Astrocyte of the spinal cord (primary cell): ENCODE measurements at places on chromosomes 12 and 14.
A peak's percentile ranks its signal among the peaks of the same experiment; 100 is the strongest.

DNA sequence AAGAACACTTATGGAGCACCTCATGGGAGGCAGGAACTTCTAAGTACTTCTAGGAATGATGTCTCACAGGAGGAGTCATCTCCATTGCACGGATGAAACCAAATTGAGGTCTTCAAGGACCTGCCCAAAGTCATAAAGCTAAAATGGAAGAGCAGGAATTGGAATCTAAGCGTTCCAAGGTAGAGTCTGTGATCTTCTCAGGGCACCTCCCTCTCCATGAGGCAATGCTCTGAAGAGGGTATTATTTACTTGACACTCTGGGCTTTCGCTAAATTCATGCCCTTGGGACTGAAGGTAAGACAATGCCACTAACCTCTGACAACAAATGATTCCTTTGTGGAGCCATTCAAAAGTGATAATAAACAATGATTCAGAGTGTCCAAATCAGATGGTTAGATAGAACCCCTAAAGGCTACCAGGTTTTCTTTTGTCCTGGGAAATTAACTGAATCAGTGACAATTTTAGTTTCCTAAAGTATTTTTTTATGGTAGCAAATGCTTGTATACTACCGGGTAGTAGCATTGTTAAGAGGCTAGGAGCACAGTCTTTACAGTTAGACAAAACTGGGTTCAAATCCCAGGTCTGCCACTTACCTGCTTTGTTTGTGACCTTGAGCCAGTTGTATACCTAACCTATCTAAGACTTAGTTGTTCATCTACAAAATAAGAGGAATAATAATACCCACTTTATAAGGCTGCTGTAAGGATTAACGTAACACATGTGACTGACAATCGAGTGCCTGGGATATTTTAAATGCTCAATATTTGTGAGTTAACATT, 12.3 kb downstream of the HMGA2 start:
- DNase-seq: no peak

DNA sequence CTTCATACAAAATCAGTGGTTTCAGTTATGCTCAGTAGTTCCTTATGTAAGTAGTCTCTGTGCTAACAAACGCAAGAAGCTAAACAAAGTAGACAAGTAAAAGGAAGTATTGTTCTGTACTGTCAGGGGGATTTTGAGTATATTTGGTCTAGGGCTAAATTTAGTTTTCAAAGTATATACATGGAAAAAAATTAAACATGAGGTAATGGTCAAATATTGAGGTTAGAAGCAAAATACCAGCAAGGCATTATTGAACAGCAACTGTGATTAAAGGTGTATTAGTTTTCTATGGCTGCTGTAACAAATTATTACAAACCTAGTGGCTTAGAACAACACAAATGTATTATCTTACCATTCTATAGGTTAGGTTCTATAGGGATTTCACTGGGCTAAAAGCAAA, 18.8 kb downstream of the GNG2 start:
- DNase-seq: no peak

DNA sequence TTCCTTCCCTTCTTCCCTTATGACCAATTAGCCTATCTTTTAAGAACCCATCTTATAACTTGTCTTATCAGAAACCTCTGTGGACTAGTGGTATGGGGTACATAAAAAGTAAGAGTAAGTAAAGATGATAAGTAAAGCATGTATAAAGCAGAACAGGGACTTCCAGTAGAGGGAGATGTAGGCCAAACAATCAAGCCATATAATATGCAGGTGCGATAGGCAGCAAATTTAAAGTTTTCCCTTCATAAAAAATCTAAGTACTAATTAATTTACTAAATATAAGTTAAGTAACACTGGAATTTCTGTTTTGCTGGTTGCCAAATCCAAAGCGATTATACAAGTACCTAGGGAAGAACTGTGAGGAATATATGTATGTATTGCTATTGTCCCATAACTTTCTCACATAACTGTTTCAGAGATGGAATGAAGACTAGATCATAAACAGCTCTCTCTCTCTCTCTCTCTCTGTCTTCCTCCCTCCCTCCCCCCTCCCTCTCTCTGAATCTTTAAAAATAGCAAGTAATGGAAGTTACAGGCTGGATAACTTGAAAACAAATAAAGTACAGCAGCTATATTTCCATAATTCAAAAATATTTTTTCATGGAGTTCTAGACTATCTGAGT, 25.7 kb downstream of the METTL25 start:
- DNase-seq: peak; percentile 42

GRCh38 chr12:81350309-81350708, 272.4 kb downstream of the ACSS3 start:
- no peak for DNase-seq

GRCh38 chr12:121297435-121297991, 1.0 kb upstream of the CAMKK2 start:
- peak; percentile 29 for DNase-seq

- DNase-seq: no peak
Measured at GRCh38 chr14:76762411-76763095, 1.3 kb downstream of the VASH1 start.

GRCh38 chr12:90841336-90841735, 113.6 kb downstream of the CCER1 start:
- DNase-seq: no peak

DNA sequence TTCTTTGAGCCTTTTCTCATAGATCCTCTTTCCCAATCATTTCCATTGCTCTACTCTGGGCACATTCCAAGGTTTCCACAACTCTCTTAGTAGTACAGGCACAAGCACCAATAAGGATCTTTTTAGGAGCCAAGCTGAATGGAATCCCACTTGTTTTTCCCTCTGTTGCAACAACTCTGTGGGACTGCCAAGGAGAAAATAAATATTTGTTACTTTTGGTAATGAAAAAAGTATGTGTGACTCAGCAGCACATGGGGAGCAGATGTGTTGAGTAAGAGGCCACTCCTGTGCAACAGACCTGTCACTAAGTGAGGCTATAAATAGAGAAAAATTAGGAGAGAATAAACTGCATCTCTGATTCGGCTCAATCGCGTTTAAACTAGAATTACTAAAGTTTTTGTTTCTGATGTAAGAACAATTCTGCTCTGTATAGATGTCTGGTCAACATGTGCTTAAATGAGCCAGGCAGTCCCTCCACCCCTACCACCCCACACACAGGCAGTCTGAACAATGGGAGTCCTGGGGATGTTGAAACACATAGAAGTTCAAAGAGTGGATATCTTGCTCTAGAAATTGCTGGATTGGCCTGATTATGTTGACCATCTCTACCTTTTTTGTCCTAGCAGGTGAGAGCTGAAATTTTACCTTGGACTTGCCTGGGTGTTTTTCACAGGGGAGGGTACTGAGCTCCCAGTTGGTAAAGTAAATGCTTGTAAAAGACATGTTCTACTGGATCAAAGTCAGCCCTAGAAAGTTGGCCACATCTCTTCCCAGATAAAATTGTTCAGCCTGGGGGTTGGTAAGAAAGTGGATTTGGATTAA, 244.3 kb upstream of the NOVA1 start:
- DNase-seq: peak; percentile 96

GRCh38 chr12:47272412-47273190, 192.8 kb upstream of the AMIGO2 start:
- no peak for DNase-seq

DNA sequence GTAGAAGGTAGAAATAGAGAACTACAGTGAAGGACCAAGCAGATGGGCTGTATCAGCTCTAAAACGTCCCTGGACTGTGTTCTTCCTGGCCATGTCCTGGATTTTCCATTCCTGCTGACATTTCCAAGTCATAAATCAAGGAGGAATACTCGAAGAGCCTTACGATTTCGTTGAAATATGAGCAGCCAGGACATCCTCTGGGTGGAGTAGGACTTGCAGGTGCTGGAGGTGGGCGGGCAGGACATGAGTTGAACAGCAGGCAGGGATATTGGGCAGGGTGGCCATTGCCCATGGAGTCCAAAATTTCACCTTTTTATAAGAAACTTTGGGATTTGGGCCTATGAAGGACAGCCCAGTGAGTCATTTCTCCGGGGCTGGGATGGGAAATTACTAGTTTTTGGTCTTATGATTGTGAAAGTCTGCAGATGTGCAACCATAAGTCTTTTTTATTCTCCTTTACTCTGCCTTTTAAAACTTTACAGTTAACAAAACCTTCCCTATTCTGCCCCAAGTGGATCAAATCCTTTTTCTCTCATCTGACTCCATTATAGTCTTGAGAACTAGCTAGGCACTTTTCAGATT, 88.8 kb downstream of the TMX1 start:
- no peak for DNase-seq

- peak; percentile 71 for DNase-seq
Measured at GRCh38 chr12:85872497-85873091, 1.5 kb upstream of the NTS start.

GRCh38 chr14:66117600-66117999, 368.6 kb upstream of the CCDC196 start:
- DNase-seq: peak; percentile 67

GRCh38 chr14:100332797-100333196, 9.7 kb downstream of the SLC25A47 start:
- no peak for DNase-seq

- no peak for DNase-seq
Measured at GRCh38 chr12:103820361-103820760, 20.7 kb downstream of the NT5DC3 start.

- no peak for DNase-seq
Measured at GRCh38 chr12:114981036-114981435, 297.1 kb upstream of the TBX3 start.

DNA sequence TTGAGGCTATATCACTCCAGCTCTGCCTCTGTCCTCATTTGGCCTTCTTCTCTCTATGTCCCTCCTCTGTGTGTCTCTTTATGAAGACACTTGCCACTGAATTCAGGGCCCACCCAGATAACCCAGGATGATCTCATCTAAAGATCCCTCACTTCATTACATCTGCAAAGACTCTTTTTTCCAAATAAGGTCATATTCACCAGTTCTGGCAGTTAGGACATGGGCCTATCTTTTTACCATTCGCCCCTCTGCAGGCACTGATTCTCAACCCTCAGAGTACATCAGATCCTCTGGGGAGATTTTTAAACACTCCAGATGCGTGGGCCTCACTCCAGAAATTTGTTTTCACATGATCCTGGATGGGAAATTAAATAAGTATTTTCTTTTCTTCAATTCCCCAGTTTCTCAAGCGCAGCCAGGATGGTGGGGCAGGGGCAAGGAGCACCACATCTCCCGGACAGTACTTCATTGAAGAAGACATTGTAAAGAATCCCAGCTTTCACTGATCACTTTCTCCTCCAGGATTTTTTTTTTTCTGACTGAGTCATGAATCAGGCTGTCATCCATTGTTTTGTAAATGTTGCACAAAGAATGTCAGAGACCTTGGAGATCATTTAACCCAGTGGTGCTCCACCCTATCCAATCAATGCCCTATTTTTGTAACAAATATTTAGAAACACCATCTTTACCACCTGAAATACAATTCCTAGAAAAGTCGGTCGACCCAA, 27.4 kb downstream of the CRACR2A start:
- DNase-seq: no peak

DNA sequence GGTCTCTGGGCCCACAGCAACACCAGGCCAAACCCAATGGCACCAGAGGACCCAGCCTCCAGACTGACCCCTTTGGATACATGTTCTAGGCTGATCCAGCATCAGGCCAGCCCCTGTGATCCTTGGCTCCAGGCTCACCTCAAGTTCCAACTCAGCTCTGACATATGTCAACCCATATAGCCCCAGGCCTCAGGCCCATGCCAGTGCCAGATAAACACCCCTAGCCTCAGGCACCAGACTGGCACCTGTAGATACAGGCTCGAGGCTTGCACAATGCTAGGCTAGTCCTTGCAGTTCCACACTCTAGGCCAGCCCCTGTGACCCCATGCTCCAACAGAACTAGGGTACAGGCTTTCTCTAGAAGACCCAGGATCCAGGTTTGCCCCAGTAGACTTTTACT, 287.5 kb downstream of the KCNC2 start:
- DNase-seq: no peak

DNA sequence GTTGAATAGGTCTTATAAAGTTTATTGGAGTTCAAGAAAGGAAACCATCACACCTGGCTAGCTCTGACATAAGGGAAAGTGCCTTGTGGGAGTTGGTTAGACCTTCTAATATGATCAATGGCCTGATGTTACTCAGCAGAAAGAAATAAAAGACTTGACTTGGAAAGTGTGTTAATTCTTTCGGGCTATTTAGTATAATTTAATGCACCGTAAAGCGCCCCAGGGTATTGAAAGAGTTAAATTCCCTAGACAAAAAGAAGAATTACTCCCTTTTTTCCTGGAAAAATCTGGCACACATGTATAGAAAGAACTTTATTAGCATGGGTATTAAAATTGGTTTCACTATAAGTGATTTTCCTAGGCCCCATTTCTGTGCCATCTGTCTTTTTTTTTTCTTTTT, 1125.7 kb upstream of the FLRT2 start:
- no peak for DNase-seq

- peak; percentile 50 for DNase-seq
Measured at GRCh38 chr14:35390577-35391387, 13.8 kb downstream of the NFKBIA start.

- DNase-seq: peak; percentile 50
Measured at GRCh38 chr12:7832059-7832696, 40.5 kb downstream of the SLC2A14 start.

DNA sequence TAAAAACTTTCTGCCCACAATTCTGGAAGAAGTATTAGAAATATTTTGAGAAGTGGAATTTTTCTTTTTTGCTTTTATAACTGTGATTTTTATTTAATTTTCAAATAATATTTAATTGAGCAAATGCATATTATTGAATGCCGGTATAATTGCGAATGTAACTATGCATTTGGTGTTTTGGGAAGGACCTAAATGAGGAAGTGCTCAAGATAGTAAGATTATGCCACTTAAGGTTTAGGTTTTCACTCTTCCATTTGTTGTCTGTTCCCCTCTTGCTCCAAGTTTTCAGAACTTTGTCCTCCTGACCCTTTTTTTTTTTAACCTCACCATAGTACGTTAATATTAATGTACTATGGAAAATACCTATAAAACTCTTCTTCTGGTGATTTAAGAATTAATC, 85.8 kb downstream of the KIAA0586 start:
- DNase-seq: no peak

- DNase-seq: peak; percentile 30
Measured at GRCh38 chr12:126084480-126084879, 1019.2 kb downstream of the AACS start.

- DNase-seq: peak; percentile 53
Measured at GRCh38 chr12:85627584-85627983, 208.6 kb downstream of the RASSF9 start.

GRCh38 chr12:122825773-122826724, 9.2 kb upstream of the HIP1R start:
- DNase-seq: peak; percentile 29

- peak; percentile 66 for DNase-seq
Measured at GRCh38 chr12:124771462-124772288, 92.0 kb downstream of the SCARB1 start.

GRCh38 chr12:44465139-44465538, 411.0 kb downstream of the NELL2 start:
- no peak for DNase-seq

- DNase-seq: no peak
Measured at GRCh38 chr12:50520416-50521207, 15.8 kb downstream of the DIP2B start.
